ENCODE measurements at places on chromosomes 12 and 14.
A peak's percentile ranks its signal among the peaks of the same experiment; 100 is the strongest.

DNA sequence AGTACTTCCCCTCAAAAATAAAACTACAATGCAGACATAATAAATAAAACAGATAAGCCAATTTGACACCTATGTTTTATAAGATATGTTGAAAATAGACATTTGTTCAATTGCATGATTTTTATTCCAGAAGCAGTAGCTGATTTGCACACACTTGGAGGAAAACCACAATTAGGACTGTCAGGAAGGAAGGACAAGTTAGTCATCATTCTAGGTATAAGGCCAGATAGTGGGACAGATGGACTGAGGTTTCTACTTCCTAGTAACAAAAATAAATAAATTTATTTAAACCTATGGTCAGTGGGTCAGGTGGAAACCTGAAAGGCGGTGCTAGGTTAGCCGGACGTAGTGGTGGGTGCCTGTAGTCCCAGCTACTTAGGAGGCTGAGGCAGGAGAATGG is 141.8 kb upstream of the RASSF8 start:
- DNase-seq, result no peak

DNA sequence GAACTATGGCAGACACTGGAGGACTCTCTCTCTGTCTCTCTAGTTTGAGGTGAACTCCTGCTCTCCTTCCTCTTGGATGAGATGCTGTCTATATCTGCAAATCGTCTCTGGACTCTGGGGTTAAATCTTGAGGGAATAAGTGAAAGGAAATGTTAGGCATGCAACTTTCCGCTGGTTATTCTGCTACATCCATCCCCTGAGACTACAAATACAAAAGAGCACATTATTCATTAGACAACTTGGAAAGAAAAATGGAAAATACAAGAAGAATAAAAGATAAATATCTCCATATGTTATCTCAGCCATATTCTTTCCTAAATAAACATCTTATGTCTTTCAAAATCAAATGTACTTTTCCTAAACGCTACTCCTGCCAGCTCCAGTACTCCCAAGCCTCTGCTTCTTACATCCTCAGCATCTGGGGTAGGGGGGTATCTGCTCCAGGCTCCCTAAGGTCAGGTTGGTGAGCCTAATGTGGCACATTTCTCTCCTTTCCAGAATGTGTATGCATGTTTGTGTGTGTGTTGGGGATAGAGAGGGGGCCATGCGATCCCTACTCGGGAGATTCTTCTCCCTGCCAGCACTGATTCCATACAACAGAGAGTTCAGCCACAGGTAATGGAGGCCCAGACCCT is 102.9 kb upstream of the FSCB start:
- no peak for DNase-seq

DNA sequence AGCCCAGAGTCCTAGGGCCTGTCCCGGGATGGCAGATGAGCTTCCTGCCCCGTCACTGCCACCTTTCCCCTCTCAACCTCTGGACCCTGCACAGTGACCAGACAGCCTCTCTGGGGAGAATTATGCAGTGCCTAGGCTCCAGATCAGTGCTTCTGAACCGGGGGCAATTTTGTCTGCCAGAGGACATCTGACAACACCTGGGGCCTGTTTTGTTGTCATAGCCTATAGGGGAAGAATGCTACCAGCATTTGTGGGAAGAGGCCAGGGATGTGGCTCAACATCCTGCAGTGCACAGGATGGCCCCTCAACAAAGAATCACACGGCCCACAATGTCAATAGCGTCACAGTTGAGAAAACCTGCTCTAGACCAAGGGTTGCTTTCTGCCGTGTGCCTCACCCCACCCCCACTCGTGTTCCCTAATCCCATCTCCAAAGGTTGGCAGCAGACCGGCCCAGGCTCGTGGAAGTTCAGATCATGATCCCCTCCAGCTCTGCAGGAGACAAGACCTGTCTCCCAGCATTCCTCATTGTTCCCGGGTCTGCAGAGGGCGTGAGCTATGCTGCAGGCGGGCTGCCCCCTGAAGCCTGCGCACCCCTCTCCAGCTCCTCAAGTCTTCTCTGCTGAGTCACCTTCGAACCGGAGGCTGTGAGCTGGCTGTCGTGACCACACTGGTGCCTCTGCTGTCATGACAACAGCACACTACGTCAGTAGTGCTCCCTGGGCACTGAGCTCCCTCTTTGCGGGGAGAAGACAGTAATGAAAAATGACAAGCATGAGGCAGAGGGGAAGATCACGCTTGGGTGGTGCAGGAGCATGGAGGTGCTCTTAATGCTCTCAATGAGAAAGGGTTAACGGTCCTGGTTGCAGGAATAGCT is 2.0 kb upstream of the GAPDH start:
- peak; percentile 88 for DNase-seq

DNA sequence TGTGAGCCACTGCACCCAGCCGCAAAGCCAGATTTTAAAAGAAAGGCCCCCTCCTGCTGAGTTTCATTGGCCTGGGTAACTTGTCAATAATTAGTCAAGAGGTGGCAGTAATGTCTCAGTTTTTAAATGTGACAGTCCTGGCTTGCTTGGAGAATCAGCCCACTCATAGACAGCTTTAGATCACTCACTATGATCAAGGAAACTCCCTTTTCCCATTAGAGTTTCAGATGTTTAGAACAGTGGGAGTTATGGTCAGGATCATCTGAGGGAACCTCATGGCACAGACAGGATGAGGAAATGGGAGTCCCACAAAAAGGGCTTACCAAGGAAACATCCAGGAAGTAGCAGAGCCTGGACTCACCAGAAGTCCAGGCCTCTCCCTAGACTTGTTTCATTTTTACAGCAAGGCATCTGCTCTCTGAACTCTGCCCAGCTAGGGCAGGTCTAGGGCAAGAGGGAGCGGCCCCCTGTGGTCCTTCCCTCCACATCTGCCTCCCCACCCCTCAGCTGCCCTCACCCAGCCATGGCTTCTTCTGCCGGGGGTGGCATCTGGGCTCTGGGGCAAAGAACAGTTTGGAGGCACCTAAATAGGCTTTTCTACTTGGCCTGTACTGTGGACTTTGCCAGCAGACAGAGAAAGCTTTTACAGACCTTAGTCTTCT is 11.2 kb downstream of the BCL2L14 start:
- no peak for DNase-seq

DNA sequence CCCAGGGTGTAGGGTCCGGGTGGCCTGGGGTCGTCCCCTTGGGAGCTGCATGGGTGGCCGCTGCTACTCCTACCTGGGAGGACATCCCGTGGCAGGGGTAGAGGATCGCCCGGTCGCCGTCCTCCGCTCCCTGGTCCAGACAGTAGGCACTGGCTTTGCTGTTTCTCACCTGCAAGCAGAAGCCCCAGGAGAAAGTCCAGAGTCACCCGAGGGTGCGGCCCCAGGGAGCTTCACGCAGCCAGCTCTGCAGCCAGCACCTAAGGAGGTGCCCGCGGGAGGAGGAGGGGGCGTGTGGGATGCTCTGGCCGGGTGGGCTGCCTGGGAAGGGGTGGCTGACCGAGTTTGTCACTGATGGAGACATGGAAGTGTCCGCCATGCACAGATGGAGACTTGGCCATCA is 54.8 kb downstream of the NOC4L start:
- DNase-seq, result no peak

DNA sequence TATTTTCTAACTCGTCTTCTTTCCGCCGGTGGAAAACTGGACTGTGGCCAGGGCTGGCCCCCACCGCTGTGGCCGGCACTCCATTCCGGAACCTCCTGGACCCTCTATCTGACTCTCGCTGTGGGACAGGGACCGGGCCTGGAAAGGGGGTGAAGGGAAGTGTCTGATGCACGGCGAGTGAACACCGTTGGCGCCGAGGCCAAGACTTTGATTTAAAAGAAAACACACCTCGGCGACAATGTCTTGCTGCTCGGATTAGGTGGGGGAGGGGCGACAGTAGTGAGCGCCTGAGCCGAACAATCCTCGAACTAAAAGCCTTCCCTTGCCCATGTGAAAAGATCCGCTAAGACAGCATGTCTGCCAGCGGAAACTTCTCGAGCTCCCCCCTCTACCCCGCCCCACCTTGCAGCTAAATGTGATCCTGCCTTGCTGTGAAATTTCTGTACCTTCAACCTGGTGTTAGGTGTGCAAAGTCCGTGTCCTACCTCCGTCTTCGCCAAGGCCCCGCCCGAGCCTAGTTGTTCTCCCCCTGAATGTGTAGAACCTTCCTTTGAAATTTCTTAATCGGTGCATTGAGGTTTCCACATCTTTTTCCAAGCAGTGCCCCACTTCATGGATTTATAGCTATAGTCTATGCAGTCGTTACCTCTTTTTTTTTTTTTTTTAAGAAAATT is 862 bp upstream of the HOTAIR start:
- no peak for DNase-seq

DNA sequence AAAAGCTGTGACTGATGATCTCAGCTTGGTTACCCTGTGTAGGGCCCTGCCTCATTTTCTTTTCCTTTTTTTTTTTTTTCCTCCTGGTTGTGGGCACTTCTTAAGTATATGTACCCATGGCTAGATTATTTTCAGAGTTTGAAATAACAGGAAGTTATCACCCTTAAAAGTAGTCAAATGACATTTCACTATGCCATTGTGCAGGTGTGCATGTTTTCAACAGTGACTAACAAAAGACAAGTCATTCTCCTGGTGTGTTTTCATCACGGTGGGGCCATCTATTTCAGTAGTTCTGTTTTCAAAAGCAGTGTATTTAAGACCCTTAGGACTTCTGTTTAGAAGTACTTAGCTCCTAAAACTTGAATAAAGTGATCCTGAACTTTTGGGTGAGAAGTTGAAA is 15.0 kb downstream of the GABARAPL1 start:
- DNase-seq, result no peak

DNA sequence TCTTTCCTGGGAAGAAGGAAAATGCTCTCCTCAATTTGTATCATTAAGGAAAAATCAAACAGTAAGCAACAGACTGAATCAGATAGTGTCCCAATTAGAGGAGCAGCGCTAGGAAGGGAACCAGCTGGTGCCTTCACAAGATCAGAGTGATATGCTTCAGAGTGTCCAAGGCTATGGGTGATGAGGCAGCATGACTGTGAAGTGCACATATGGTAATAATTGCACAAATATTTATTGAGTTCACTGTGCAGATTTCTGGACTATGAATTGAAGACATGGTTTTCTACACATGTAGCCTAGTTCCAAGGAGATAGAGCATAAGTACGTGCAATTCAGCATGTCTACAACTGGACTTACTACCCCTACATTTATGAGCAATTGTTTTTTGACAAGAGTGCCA is 78.8 kb upstream of the EVL start:
- DNase-seq, result no peak

GRCh38 chr12:102573237-102573636 is 92.9 kb upstream of the IGF1 start:
- no peak for DNase-seq

DNA sequence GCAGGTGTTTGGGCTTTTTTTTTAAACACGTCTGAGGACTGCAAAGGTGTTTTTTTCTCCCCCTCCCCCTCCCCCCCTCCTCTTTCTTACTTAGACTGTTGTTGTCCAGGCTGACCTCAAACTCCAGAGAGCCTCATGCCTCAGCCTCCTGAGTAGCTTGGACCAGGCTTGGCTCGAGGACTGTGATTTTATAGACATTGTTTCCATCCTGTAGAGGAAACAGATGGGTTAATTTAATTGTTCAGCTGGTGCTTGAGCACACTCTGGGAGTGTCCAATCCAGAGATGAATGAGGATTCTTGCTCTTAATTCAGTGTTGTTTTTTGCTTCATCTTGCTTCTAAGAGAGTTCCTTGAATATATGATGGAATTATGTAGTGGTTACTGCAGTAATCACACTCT is 42.1 kb downstream of the RASSF3 start:
- no peak for DNase-seq

- DNase-seq, result no peak
These were observed 188.1 kb downstream of the SLC5A8 start for GRCh38 chr12:101021911-101022388.

GRCh38 chr12:45973526-45973925 is 16.8 kb downstream of the SCAF11 start:
- no peak for DNase-seq

- DNase-seq, result no peak
These were observed 14.7 kb downstream of the RTL1 start for GRCh38 chr14:100888789-100889315.

DNA sequence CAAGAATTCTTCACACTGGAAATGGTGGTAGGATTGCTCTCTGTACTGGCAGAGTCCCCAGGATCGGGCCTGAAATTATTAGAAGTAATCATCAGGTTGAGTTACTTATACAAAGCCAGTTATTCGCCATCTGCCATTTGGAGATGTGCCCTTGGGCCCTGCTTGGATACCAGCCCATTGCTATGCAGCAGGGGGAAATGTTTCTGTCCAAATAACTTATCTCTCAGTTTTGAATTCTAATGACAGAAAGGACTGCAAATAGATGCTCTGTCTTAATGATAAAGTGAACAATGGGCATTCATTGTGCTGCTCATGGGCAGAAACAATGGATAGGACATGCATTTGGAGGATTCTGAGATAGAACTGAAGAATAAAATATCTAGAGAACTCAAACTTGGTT is 139.1 kb upstream of the PELI2 start:
- no peak for DNase-seq

- DNase-seq, result no peak
These were observed 58.0 kb downstream of the PAPLN start for GRCh38 chr14:73295198-73295796.

GRCh38 chr14:68695326-68695768 is 97.5 kb downstream of the ZFP36L1 start:
- DNase-seq, result peak; percentile 62

DNA sequence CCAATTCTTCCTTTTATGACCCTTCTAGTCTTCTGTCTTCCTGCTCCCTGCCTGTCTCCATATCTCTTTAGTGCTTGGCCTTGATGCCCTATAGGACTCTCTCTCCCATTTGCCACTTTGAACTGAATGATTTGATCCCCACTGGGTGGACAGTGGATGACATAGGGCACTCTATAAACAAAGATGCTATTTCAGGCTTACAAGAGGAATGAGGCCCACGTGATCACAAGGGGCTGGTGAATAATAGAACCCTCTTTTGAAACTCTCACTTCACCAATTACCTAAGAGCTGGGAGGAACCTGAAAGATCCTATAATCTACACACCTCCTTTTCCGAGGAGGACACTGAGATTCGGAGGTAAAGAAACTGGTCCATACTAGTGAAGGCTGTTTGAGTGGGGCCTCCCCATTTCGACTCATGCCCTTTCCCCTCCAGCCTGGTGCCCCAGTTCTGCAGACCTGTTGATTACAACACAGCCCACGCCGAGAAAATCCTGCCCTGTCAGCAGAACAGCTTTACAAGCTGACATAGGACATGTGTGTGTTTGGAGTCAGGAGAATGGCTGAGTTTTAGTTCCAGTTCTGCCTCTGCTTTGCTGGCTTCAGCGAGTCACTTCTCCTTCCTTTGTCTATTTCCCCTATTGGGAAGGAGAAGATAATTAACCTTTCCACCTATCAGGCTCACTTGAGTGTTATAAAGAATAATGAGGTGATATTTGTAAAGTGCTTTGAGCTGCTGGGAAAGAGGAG is 400.3 kb downstream of the ZFP36L1 start:
- DNase-seq, result no peak

- no peak for DNase-seq
These were observed 205.7 kb upstream of the GZMB start for GRCh38 chr14:24839617-24840203.

Data from stimulated activated CD8-positive, alpha-beta memory T cell treated with anti-CD3 and anti-CD28 coated beads, Interleukin-4, amount 100 ng/mL, for 48 hours (primary cell).